ENCODE measurements at places on chromosomes 7 and 10. TPM values are rescaled to one million over a fixed set of nuclear protein-coding genes. Genes with fewer than 3 reads are reported as not detected.

DNA sequence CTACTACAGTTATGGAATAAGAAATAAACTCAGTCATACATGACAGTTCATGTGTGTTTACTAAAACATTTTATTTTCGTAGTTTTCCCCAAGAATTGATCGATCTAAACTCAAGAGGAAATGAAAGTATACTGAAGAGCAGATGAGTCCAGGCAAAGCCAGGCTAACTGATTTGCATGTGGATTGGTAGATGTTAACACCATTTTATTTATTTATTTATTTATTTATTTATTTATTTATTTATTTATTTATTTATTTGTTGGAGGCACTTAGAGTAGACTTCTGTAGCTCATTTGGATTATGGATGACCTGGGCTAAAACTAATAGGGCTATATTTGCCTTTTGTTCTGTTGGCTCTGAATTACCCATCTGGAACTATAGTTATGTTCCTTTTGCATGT, 68.5 kb upstream of the DKK1 start:
- no peak for DNase-seq

DNA sequence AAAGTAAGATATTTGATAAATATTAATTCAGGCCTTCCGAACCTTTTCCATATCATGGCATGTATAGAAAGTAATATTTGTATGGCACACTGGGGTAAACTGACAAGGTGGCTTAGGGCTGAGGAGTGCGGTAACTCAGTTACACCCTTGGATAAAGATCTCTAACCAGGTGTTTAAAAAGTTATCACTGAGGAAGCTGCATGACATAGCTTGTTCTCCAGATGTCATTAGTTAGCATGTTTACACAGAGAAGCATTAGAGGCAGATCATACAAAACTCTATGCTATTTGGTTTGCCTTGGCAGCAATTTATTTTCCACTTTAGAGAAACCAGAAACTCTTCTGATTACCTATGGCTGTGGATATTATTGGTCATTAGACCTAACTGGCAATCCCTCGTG, 118.2 kb downstream of the ST7 start:
- no peak for DNase-seq

Gene OR2A7
- total RNA-seq: 4.8 TPM

GRCh38 chr10:110162741-110163145, 44.7 kb upstream of the MXI1 start:
- DNase-seq: no peak

Gene SPAM1
- not detected for total RNA-seq

DNA sequence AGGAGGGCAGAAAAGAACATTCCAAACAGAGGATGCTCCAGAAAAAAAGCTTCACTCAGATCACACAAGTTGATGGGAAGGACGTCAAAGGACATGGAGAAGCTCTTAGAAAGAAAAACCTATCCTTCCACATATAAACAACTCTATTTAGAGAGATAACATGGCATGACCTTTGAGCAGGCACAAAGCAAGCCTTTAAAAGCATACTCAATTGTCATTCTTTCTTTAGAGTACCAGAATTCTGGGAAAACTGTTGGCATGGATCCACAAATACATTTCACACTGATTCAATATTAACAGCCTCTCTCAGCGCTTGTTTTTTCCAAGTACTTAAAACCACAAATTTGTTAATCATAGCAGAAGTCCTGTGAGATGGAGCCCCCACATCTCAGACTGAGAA, 7.3 kb upstream of the ABLIM1 start:
- DNase-seq: no peak

DNA sequence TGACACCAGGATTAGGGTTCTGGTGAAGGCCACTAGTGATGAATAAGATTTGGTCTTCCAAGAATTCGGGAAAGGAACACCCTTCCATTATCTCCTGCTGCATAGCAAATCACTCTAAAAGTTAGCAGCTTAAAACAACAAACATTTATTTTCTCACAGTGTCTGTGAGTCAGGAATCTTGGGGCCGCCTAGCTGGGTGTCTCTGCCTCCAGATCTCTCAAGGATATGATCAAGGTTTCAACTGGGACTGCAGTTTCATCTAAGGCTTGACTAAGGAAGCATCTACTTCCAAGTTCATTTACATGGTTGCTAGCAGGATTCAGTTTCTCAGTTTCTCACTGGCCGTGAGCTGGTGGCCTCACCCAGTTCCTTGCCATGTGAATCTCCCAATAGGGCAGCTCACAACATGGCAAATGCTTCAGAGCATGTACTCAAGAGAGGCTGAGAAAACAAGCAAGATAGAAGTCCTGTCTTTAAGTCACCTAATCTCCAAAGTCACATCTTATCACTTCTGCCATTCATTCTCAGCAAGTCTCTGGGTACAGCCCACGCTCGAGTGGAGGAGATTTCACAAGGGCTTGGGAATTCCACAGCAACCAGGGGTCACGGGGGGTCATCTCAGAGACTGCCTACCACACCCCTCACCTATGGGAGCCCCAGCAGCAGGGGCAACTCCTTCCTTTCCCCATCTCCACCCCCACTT, 26.8 kb downstream of the TLX1 start:
- DNase-seq: no peak

DNA sequence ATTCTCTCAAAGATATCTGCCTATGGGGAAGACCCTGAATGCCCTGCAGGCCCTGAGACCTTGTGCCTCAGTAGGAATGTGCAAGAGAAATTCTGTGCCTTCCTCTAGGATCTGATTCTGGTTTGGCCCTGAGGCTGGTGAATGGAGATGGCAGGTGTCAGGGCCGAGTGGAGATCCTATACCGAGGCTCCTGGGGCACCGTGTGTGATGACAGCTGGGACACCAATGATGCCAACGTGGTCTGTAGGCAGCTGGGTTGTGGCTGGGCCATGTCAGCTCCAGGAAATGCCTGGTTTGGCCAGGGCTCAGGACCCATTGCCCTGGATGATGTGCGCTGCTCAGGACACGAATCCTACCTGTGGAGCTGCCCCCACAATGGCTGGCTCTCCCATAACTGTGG, 15.7 kb downstream of the DMBT1 start:
- DNase-seq: no peak

DNA sequence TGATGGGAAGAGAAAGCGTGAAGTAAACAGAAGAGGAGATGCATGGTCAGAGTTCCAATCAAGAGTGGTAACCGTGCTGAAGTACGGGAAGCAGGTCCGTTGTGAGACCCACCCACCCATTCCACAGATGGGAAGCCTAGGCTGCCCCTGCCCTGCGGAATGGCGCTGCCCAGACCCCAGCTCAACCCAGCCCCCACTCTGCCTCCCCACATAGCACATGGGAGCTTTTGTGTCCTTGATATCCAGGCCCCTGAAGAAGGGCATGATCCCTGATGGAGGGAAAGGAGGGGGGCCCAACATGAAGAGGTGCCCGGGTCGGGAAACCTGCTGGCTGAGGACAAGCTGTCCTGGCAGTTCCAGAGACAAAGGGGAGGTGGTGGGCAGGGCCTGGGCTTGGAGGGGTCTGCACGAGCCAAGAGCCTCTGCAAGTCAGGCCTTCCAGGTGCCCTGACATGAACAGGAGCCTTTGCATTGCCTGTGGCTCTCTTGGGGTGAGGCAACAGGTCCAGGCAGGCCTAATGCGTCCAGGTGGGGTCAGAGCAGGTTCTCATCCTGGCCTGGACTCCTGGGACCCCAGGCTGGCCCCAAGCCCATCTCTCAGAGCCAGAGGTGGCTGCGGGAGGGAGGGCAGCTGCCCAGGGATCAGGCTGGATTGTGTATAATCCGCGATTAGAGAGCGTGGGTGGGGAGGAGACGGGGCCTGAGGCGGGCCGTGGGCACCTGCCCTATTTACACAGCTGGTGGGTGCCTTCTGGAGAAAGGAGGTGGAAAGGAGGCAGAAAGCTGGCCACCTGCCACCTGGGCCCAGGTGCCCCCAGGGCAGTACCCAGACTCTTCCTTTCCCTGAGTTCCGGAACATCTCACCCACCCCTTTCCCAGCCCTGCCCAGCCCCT, 23.5 kb downstream of the YKT6 start:
- no peak for DNase-seq

DNA sequence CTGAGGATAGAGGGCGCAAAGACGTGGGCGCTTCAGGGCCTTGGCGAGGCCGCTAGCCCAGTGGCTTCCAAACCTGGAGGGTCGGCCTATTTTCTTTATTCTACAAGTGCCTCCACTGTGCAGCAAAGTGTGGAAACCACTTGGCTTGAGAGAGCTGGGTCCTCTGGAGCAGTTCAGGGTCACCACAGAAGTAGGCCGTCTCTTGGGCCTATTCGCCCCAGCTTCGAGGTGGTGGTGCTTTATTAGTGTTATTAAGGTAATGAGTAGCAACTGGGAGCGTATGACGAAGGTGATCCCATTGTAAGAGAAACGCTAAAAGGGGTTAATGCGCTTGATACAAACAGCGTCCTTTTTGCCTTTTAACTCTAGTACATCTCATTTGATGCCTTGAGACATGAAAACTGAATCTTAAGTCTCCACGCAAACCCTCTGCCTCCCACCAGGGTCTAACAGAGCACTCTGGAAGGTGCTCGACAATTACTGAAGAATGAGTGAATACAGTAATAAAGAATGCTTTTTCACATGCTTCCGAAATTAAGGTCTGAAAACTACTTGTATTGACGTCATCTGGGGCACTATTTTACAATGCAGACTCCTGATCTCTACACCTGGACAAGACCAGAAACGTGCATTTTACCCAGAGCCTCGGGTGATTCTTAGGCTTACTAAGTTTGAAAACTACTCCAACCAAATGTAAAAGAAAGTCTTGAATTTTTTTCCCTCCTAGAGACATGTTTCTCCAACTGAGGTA, 647 bp upstream of the GSAP start:
- DNase-seq: no peak

Gene PTN
- total RNA-seq: 39.3 TPM

Gene FAM180A
- total RNA-seq: 13.7 TPM

GRCh38 chr7:122438006-122438405, 133.5 kb upstream of the FEZF1 start:
- DNase-seq: no peak

- no peak for DNase-seq
Observed at GRCh38 chr7:42350801-42351200, 113.8 kb upstream of the GLI3 start.

Gene PON1
- total RNA-seq: 8.9 TPM
